Stimulated activated CD4-positive, alpha-beta T cell treated with anti-CD3 and anti-CD28 coated beads, Interleukin-1b, Interleukin-23, amount 100 ng/mL, for 1 hour (primary cell): ENCODE measurements at places on chromosomes 6 and 20.

DNA sequence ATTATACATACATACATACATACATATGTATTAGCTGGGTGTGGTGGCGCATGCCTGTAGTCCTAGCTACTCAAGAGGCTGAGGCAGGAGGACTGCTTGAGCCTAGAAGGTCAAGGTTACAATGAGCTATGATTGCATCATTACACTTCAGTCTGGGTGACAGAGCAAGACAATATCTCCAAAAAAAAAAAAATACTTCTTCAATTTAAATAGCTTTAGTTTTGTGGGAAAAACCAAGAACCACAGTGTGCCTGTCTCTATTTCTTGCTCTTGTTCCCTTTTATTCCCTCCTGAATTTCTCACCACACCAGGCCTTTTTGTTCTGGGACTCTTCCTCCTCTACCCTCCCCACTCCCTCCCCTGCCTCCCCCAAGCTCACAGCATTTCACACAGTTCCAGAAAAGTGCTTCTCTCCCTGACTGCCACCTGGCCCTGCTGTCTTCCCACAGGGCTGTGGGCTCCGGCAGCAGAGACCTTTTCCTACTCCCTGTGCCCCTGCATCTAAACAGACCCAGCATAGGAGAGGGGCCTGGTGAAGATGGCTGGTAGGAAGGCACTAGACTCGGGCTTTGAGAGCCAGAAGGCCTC, 1.3 kb downstream of the C20orf203 start:
- DNase-seq, result no peak

GRCh38 chr6:7811441-7811840, 85.5 kb downstream of the BMP6 start:
- DNase-seq, result no peak

GRCh38 chr6:53230775-53231467, 82.3 kb upstream of the GCM1 start:
- no peak for DNase-seq

DNA sequence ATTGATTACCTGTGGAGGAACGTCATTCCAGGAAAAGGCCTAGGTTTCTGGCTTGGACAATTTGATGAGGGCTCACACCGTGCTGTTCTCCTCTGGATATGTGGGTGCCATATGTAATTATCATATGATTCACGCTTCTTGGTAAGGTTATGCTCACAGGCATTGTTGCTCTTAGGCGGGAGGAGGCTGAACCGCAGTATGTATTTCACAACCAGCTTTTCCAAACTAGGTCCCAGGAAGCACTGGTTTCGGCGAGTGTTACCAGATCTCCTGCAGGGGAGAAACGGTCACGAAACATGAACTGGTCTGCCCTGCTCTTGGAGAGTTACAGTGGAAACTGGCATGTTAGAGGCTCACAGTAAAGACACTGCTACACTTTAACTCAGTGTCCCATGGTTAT, 793 bp upstream of the FAM50B start:
- no peak for DNase-seq

- no peak for DNase-seq
These were observed 40.3 kb downstream of the UBR2 start for GRCh38 chr6:42604150-42604549.
